GM04504 (cell line): ENCODE measurements at places on chromosomes 7 and 10.
A peak's percentile ranks its signal among the peaks of the same experiment; 100 is the strongest.

DNA sequence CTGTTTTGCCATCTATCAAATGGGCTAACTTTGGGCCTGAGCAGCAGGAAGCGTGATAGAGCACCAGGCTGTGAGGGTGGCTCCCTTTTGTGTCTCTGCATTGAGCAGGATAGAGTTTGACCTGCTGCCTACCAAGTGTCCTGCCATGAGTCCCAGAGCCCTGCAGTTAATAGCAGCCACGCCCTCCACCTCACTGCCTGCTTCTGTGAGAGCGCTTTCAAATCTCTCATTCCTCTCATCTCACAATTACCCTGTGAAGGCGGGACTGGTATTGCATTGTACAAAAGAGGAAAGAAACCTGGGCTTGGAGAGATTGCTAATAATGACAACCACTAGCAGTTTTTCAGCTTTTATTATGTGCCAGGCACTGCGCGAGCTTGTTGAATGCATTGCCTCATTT, 39.9 kb downstream of the UNC5B start:
- no peak for DNase-seq

DNA sequence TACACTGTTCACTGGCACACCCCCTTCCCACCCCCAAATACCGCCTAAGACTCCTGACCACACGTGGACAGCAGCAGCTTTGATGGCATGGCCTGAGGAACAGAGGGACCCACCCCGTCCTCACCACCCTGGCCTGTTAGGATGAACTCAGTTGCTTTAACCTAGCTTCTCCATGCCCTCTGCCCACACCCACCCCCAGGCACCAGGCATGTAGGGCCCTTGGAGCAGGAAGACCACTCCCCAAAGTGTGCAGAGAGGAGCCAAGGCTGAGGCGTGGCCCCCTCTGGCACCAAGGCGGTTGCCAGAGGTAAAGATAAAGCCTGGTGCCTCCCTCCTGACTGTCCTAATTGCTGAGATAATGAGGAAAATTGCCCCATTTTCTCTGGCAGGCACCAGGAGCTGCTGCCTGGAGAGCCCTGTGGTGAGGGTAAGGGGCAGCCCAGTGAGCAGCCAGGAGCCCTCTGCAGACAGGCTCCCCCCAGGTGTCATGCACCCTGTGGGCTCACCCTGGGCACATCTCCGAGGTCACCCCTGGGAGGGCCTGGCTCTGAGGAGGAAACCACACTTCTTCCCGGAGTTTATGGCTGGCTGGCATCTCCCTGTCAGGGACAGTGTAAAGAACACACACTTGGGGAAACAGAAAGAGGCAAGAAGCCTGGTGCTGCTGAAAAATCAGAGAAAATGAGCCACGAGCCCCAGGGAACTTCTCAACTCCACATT, 47.7 kb downstream of the LRRC20 start:
- no peak for DNase-seq

GRCh38 chr7:101884671-101885596, 67.5 kb downstream of the CUX1 start:
- no peak for DNase-seq

- peak; percentile 15 for DNase-seq
Observed at GRCh38 chr10:84267503-84268126, 22.8 kb downstream of the RGR start.

DNA sequence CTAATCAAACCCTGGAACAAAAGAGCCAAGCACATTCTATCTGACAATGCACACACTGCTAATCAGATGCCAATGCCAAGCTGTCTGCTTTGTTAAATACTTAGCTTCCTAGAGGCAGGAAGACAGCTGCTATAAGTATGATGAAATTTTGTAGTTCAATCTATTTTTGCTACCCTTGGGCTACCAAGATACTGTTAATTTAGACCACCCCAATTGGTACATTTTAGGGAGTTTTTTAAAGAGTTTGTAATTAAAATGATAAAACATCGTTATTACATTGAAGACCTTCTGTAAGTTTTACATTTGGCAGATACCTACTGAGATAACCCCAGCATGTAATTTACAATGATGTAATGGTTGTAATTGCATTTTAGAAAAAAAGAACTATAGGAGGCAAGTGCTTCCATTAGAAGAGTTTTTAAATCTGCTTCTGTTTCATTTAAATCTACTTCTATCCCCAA, 268.5 kb downstream of the ADK start:
- no peak for DNase-seq
